ENCODE measurements at places on chromosomes 5 and 9.
A peak's percentile ranks its signal among the peaks of the same experiment; 100 is the strongest.

DNA sequence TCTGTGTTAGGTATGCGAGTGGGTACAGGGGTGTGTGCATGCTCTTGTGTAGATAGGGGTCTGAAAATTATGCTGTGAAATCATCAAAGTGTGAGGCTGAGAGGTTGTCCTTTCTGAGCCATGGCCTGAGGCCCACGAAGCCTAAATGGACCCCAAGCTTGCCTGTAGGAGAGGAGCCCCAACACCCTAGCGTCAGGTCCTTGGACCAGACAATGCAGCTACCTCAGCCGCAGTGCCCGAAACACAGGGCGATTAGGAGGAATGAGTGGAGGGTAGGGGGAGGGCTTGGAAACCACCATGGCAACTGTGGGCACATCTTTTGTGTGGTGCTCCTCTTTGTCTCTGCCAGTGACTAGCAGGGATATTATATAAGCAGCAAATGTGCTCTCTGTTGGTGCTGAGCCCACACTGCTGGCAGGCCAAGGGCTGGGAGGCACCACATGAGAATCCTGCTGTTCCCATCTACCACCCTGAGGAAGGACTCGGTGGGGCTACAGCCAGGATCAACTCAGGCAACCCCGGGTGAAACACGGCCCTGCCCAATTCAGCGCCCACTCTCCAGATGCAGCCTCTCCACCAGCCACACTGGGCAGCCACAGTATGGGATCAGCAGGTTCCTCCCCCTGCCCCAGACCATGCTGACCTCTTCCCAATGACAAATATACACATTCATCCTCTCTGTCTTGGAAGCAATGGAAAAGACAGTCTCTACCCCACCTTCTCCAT lies 84.6 kb upstream of the FSTL4 start:
- no peak for DNase-seq

DNA sequence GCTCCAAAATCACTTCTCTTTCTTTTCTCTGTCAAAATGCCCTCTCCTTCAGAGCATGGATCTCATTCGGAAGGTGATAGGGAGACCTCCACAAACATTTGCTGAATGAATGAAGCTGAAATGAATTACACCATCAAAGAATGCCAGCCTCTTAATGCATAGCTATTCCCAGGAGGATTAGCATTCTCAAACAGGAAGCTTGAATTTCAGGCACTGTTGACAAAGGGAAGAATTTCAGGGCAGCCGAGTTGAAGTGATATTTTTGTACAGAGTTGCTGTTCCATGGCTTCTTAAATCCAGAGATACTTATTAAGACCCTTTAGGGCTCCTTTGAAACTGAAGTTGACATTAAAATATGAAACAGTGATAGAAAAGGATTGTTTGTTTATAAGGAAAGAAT lies 18.8 kb downstream of the HBEGF start:
- no peak for DNase-seq

GRCh38 chr9:134402182-134402581 lies 75.9 kb downstream of the RXRA start:
- DNase-seq: no peak

DNA sequence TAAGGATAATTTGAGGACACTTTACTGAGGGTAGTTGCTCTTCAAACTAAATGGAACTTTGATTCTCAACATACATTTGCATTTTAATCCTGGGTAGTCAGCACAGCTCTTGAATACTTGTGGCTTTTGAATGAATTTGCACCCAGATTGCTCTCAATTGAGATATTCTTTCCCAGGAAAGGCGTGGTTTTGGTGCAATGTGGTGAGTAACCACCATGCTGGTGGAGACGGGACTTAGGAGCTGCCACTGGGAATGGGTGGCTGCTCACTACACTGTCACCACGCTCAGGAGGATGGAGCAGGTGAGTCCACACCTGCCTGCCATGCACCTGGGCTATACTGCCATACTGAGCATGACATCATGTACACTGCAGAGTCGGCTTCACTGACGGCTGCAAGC lies 99.2 kb downstream of the IRX1 start:
- DNase-seq: no peak

DNA sequence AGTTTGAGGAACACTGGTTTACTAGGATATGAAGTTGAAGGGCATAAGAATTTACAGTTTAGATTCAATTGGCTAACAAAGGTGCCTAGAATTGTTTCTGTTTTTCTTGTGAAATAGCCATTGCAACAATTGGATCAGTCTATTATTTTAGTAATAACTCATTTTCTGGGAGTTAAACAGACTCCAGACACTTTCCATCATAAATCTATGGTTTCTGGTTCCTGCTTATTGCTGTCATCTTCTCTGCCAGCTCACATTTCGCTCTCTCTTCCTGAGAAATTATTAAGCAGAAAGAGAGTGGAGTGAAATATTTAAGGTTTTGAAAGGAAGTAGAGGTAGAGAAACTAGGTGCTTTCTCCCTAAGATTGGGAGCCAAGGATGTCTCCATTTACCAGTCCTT lies 165.1 kb upstream of the PRR16 start:
- DNase-seq: no peak

DNA sequence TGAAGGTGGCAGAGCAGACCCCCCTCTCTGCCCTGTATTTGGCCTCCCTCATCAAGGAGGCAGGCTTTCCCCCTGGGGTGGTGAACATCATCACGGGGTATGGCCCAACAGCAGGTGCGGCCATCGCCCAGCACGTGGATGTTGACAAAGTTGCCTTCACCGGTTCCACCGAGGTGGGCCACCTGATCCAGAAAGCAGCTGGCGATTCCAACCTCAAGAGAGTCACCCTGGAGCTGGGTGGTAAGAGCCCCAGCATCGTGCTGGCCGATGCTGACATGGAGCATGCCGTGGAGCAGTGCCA lies 3.8 kb downstream of the ALDH1B1 start:
- DNase-seq: no peak

DNA sequence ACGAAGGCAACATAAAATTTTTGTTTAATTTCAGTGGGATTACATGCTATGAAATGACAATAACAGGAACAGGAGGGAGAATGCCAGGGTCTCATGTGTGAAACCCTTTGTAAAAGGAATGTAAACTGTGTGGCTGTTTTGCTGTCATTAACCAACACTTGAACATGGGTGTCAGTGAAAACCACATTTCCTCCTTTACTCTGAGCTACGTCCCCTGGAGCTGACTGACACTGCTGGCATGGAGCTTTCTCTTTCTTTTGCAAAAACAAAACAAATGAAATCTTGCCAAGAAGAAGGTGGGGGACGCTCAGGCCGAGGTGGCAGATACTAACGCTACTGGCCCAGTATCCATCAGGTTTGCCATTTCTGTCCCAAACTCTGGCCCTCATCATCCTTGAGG lies 121.4 kb downstream of the DMRT2 start:
- DNase-seq: no peak

GRCh38 chr9:86614871-86615849 lies 260.9 kb upstream of the TUT7 start:
- peak; percentile 22 for DNase-seq

DNA sequence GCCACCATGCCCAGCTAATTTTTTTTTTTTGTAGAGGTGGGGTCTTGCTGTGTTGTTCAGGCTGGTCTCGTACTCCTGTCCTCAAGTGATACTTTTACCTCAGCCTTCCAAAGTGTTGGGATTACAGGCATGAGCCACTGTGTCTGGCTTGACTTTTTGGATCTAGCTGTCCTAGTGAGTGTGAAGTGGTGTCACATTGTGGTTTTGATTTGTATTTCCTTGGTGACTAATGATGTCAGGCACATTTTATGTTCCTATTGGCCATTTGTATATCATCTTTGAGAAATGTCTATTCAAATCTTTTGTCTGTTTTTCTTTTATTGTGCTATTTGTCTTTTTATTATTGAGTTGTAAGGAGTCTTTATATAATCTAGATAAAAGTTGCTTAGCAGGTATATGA lies 53.5 kb upstream of the MCCC2 start:
- no peak for DNase-seq

DNA sequence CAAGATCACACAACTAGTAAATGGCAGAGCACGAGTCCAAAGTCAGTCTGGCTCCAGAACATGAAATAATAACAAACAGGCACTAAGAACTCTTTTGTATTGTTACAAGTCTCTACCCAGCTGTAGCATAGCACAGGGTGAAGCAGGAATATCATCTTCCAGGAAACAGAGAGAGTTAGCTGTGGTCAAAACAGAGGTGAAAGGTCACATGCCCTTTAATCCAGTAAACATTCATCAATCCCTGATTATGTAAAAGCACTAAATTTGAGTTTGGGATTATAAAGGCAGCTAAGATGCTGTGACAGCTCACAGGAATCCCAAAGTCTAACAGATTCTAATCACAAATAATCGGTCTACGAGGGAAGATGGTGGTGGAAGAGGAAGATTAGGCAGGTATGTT lies 133.0 kb upstream of the ASTN2 start:
- DNase-seq: no peak

DNA sequence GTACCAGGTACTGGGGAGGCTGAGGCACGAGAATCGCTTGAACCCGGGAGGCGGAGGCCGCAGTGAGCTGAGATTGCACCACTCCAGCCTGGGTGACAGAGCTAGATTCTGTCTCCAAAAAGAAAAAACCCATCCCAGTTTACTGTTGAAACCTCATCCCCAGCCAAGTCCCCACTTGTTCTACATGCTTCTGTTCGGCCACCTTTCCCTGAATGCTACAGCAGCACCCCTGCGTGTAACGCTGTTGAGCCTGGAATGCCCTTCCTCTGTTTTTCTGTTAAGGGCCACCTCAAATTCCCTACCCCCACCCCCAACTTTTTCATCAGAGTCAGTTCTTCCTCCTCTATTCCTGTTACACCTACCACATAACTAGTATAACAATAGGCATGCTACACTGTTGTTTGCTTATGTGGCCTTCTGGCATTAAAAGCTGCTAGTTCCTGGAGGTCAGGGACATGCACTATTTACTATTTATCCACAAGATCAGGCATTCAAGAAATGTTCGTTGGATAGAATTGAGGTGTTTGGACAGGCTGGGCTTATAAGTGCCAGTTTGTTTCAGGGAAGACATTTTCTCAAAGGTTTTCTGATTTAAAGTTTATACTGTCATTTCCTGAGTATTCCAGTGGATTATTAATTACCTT lies 47.1 kb upstream of the C5orf47 start:
- DNase-seq: no peak

DNA sequence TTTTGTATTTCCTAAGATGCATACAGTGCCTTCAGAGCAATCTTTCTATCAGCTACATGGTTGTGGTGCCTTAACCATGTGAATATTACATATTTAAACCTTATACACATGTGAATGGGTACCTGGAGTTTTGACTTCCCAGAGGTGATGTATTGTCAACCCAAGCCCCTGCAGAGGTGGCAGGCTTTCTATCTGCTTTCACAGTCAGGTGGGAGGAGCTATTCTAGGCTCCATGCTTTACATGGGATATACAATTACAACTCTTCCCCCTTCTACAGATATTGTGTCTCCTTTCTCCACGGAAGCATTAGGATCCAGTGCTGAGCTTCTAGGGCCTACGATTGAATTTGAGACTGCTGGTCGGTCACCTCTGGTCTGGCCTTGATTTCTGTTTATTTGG lies 89.8 kb upstream of the TUT7 start:
- no peak for DNase-seq

DNA sequence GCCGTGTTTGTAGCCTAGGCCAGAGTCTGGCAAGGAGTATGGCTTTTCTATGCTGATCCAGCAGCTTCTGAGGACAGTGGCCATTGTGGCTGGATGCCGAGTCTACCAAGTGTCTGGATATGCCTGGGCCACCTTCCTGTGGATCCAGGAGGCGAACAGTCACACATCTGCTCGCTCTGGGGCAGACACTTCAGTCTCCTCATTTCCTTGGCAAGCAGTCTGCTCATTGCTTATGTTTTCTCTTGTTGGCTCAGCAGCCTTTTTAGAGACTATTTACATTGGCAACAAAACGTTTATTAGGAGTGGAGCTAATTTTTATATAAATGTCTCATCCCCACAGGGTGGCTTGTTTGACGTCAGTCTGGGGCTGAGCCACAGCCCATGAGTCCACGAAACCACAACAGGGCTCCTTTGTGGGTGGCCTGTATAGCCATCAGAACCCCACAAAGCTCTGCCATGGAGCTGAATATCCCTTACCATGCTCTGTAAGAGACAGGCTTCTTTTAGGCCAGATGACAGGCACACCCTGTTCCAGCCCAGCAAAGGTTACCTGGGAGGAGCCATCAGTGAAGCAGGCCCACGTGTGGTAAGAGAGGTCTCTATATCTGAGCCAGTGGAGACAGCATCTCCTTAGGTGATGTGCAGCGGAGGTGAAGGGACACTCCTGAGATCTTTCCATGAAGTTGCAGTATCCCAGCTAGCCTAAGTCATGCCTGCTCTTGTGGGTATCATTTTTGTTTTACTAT lies 221.7 kb downstream of the DIRAS2 start:
- no peak for DNase-seq

- no peak for DNase-seq
Observed at GRCh38 chr9:93592643-93593021, 16.2 kb downstream of the PHF2 start.

DNA sequence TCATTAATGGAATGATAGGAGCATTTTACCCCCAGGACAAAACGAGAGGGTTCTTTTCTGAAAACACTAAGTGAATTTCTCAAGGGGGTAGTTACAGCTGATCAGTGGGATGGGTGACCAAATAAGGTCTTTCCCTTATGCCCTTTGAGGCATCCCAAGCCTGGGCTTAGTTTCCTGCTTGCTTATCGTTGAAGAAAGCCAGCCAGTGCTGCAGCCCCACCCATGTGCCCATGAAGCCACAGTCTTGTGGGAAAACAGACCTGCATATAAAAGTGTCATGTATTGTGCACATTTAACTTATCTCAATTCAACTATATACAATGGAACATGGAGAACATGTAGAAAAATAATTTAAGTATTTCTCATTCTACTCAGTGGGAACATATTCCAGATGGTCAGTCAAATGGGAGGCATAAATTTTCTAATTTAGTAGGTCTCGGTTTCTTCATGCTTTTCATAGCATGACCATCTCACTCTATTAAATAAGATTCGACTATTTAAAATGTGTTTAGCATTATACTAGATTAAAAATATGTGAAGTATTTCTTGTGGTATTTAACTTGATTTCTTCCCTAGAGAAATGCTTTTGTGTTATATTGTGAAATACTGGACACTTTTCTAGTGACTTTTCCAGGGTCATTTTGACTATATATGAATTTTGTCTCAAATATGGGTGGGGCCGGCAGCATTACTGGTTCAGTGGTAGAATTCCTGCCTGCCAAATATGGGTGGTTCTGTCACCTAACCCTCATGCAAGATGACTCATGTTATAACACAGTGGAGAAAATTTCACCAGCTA lies 189.7 kb upstream of the SGCD start:
- no peak for DNase-seq

Data from stimulated activated CD4-positive, alpha-beta T cell treated with anti-CD3 and anti-CD28 coated beads, Interleukin-2, amount 100 ng/mL, for 24 hours (primary cell).